ENCODE measurements at places on chromosomes 6 and 20. TPM values are rescaled to one million over a fixed set of nuclear protein-coding genes. Genes with fewer than 3 reads are reported as not detected.

DNA sequence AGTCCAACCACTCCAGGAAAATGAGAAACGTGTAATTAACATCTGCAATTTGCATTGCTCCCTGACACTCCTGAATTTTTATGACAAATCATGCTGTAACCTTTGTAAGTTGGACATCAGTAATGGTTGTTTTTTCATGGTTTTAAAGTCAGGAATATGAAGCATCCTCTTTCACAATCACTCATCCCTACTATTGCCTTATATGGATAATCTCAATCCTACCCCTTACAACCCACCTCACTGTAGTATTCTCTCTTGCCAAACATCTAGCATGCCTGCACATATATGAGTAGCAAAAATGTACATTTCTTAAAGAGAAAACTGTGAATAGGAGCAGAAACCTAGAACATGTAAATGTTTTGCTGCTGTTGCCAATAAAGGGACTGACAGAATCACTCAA lies 729.5 kb downstream of the KIF16B start:
- DNase-seq: no peak

GRCh38 chr6:34095741-34096140 lies 50.1 kb downstream of the GRM4 start:
- DNase-seq: no peak

GRCh38 chr6:91387290-91388059 lies 800.6 kb upstream of the MAP3K7 start:
- no peak for DNase-seq

GRCh38 chr6:3531481-3531880 lies 74.6 kb upstream of the SLC22A23 start:
- no peak for DNase-seq

DNA sequence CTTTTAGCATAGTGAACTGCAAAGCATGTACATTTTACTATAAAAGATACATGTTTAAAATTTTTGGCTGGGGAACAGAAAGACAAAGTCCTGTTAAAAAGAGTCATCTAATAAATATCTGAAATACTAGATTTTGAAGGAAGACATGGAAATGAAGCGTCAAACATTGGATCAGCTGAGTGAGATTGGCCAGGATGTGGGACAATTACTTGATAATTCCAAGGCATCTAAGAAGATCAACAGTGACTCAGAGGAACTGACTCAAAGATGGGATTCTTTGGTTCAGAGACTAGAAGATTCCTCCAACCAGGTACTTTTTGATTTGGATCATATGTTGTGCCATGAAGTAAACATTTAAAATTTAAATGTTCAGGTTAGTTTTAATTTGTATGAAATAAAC lies 162.3 kb downstream of the UTRN start:
- no peak for DNase-seq

DNA sequence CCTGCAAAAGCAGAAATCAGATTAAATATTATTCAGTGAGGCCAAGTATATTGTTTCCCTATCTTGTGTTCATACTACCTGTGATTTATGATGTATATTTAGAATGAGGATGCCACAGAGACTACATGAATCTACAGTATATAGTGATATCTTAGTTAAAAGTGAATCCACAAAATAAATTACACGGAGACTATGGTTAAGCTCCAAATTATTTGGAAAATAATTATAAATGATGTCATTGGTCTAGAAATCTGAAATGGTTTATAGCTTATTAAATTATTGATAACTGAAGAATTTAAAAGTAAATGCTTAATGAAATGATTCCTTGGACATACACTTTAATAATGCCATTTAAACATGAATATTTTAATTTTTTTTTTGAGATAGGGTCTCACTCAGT lies 4.2 kb upstream of the USP45 start:
- no peak for DNase-seq

DNA sequence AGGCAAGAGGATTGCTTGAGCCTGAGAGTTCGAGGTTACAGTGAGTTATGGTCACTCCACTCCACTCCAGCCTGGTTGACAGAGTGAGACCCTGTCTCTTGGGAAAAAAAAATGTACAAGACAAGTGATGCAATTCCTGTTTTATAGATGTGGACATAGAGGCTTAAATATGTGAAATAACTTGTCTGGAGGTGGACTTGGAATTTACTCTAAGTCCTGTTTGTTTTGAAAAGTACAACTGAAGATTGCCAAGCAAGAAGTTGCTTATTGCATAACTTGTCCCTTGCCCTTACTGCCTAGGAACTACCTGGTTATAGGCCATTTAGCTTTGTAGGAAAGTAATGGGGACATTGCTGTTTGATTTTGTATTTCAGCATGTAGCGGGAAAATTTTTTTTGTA lies 26.0 kb upstream of the ADIG start:
- DNase-seq: no peak

- no peak for DNase-seq
Measured at GRCh38 chr6:4478098-4478497, 298.1 kb upstream of the CDYL start.

PLEKHG1 gene
- total RNA-seq: 21.6 TPM

GRCh38 chr6:2111162-2111677 lies 134.2 kb downstream of the GMDS start:
- DNase-seq: no peak

GRCh38 chr20:15759594-15759993 lies 813.7 kb downstream of the KIF16B start:
- DNase-seq: no peak

GRCh38 chr6:107196152-107196551 lies 80.8 kb upstream of the BEND3 start:
- DNase-seq: no peak

DNA sequence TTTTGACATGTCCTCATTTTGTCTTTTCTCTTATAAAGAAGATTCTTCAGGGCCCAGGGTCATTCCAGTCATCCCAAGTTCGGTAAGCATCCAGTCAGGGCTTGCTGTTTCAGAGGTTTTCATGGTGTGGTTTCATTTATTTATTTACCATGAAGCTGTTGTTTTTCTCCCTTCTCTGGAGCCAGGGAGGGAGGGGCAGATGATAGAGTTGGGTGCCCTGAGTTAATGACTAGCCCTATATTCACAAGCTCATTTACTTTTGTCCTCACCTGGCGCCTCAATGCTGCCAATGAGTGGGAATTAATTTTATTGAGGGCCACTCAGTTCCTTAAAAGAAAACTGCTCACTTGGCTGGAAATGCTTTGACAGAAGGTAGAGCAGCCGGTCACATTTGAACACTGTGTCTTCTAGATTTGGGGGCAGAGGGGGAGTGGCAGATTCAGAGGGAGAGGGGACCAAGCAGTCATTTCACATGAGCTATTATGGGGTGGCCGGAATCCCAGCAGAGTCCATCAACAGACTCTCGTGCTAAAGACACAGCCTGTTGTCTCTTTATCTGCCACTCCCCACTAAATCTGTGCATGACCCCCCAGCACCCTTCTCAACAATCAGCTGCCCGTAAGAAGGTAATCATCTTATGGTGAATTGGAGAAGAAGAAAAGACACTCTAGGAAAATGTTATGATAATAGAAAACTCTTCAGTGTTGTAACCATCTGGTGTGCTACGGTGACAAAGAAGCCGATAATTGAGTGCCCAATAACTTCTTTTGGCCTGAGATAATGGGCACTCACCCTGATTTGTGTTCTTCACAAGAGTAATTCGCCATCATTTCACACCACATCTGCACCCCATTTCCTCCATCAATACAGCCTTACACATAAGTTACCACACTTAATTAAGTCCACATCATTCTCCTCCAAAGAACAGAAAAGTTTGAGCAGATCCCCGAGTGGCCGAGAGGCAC lies 573.5 kb upstream of the JAG1 start:
- DNase-seq: no peak

PACSIN1 gene
- total RNA-seq: not detected

GRCh38 chr20:62824476-62825332 lies 7.9 kb downstream of the COL9A3 start:
- DNase-seq: peak; percentile 47

DNA sequence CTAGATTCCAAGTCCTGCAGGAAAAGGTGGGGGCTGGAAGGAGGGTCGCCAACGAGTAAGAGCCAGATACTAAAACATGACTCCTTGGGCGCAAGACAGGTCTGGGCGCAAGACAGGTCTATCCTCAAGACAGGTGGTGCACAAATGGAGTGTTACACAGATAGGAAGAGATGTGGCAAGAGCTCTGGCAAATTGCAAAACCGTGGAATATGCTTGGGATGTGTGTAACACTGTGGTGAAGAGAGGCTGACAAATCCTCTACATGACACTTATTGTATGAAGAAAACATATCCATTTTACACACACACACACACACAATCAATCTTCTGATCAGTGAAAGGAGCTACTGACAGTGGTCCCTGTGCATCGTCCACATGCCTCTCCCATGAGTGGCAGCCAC lies 77.6 kb downstream of the TBC1D7 start:
- no peak for DNase-seq

MAFB gene
- 8.0 TPM for total RNA-seq

DNA sequence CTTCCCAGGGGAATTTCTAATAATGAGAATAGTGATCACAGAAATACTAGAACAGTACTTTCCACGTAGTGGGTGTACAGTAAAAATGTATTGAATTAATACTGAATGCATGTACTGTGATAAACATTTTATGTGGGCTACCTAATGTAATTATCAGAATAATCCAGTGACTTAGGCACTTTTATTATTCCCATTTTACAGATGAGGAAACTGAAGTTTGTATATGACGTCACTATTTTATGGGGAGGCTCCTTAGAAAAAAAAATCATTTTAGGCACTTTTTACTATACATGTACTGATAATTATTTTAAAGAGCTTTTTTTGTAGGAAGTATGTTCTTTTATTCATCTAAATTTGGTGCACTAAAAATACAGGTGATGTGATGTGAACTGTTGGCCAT lies 275.6 kb upstream of the TAB2 start:
- DNase-seq: no peak

STX11 gene
- 2.1 TPM for total RNA-seq

DNA sequence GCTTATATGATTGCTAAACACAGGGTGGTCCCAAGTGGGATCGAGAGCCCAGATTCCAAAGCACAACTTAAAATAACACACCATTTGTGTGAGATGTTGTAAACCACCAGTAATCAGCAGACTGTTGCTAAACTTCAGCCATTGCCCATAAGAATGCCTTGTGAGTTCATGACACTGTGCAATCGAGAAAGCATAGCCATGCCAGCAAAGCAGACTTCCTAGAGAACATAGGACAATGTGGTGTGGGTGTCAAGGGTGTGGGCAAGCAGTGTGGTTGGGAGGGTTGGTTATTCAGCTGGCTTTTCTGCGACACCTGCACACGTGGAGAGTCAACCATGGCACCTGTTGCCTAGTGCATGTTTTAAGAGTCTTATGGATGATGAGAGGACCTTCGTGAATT lies 16.1 kb upstream of the CALHM6 start:
- DNase-seq: no peak

GRCh38 chr6:105964979-105965760 lies 121.0 kb upstream of the PRDM1 start:
- DNase-seq: no peak

SRSF12 gene
- total RNA-seq: 1.8 TPM

DNA sequence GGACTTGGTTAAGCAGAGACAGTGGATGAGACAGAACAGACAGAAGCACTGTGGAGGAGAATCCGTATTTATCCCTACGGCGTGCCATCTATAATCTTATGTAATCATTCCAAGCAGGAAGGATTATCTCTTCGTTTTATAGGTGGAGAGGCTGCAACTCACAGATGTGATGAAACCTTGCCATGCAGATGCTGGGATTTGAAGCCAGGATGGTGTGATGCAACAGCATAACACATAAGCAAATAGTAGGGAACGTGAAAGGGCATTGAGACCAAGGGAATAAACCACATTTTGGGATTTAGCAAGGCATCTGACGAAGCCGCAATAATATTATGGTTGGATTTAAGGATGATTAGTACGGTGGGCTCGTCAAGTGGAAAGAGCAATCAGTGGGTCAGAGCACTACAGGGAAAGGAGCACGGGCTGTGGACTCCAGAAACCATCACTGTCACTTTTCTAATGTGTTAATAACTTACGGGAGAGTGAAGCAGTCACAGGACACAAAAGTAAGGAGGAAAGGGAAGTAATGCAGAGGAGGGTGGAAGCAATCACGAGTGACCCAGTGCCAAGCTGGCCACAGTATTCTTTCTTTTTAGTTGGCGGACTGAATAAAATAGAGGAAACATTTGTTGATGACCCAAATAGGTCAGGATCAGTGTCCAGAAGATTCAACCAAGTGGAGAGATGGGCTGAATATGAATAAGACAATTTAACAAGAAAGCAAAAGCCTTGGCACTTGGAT lies 119.6 kb upstream of the EDN1 start:
- no peak for DNase-seq

FAM83B gene
- total RNA-seq: not detected

DNA sequence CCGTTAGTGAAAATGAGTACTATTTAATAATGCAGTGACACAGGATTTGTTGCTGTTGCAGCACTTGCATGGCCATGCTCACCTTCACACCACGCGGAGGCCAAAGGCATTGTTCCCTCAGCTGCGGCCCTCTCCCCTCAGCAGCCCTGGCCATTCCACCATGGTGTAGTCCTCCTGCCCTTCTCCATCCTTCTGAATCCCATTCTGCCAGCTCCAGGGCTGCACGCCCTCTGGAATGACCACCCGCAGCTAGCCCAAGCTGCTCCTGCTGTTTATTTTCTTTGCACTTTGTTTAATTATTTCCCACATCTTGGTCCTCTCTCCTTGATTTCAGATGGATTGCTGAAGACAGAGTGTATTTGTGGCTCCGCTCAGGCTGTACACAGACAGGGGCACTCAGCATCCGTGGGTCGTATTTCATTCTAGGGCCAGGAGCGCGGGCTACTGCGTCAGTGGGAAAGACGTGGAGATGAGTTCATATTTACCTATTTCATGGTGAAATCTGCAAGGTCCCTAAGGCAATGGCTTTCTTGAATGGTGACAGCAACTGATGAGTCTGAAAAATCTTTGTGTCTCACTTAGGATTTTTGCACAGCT lies 81.4 kb upstream of the DUSP22 start:
- DNase-seq: no peak

- no peak for DNase-seq
Measured at GRCh38 chr6:14315353-14315752, 197.8 kb downstream of the CD83 start.

DNA sequence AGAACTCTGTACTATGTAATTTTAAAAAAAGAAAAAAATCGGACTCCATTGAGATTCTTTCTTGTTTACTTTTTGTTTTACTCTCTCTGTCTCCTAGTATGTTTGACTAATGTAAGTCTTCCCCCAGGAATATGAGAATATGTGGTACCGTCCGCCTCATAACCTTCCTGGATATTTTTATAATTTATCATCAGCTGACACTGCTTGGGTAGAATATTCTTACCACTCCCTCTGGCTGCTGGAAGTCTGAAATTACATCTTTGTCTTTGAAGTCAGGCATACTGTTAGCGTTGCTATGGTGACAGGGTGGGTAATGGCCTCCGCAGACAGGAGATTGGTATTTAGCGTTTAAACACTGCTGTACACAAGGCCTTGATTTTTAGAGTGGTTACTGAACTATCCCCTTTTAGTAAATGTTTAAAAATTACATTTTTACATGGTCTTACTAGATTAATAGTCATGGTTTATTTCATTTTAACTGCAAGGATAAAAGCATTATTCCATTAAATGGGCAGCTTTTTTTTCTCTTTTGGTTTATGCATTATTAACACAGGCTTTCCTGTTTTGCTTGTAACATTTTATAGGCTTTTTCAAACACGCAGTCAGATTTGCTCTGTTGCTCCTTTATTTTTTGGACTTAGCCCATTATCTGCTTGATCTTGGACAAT lies 176.4 kb downstream of the ARID1B start:
- DNase-seq: no peak

Measured in ovary (tissue), 10 donors.